Hypothalamus (tissue), 51 donors: ENCODE measurements at places on chromosomes 11 and 22.

DNA sequence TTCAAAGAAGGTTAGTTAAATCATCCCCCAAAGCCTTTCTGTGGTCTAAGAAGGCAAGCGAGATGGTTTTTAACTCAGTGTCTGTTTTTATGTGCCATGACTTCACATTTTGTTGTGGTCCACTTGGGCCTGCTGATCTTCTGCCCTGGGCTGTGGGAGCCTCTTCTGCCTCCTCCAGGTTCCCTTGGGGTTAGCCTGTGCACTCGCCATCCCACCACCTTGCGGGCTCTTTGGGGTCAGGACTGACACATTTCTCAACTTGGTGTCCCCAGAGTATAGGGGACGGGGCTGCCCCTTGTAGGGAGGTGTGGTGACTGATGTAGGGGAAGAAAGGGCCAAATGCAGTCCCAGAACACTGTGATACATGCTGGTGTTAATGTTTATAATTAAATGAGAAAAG, 207.0 kb downstream of the TBC1D22A start:
- no peak for DNase-seq

GRCh38 chr11:24496736-24497725, at the start of gene LUZP2:
Gene LUZP2, plus strand, starts transcription at chr11:24497053.
- DNase-seq = no peak

- DNase-seq = no peak
Observed at GRCh38 chr22:29328055-29328454, 12.6 kb upstream of the RASL10A start.

GRCh38 chr22:17675584-17675983, 37.0 kb downstream of the BCL2L13 start:
- DNase-seq = no peak

DNA sequence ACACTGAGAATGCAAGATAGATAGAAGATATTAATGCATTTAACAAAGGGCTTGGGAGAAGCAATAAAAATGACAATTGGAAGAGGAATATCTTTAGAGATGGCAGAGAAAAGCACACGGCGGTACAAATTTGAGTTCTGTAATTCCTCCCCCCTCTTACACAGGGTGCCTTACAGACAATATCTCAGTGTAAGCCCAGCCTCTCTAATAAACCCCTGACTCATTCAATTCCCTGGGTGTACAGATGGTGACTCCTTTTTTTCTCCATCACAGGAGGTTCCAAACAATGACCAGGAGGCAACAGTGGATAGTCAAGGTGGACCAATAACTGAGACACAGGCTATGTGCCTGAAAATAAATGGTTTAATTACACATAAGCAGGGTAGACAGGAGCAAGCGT, 598.6 kb downstream of the OPCML start:
- no peak for DNase-seq

GRCh38 chr22:24726848-24727217, 47.7 kb downstream of the PIWIL3 start:
- no peak for DNase-seq
